ENCODE measurements at places on chromosomes 1 and 21.

GRCh38 chr1:199303035-199303434 lies 664.2 kb downstream of the PTPRC start:
- no peak for DNase-seq

DNA sequence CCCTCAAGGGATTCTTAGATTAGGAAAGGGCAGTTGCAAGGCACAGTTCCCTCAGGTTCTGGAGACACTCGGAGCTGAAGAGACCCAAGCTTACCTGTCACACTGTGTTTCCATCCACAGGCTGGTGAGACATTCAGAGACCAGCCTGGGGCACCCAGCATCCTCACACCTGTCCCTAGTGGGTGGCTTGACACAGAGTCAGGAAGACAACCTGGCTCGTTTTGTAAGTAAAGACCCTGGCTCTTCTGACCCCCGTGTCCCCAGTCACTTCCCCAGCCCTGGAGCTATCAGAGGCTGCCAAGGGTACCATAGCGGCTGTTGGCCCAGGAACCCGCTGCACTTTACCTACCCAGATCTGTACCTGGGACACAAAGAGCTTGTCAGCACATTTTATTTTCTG lies 409.8 kb downstream of the MATN1 start:
- DNase-seq: no peak

GRCh38 chr1:8671306-8671917 lies 146.0 kb downstream of the RERE start:
- no peak for DNase-seq

DNA sequence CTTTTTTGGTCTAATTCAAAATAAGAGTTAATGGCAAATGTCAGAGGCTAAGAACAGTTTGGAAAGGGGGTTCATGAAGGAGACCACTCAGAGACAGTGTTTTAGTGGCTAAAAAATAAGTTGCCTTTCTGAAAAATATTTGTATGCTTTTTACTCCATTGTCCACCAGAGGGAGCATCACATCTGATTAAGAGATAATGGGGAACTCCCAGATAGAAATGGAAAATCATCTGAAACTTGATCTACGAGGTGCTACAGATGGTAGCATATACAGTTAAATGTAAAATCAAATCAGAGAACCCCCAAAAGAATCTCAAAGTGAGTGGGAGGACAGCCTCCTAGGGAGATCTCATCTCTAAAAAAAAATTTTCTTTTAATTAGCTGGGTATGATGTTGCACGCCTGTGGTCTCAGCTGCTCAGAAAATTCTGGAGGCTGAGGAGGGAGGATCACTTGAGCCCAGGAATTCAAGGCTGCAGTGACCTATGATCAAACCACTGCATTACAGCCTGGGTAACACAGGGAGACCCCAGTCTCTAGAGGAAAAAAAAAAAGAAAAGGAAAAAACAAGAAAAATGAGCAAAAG lies 9.7 kb downstream of the SMYD3 start:
- no peak for DNase-seq

DNA sequence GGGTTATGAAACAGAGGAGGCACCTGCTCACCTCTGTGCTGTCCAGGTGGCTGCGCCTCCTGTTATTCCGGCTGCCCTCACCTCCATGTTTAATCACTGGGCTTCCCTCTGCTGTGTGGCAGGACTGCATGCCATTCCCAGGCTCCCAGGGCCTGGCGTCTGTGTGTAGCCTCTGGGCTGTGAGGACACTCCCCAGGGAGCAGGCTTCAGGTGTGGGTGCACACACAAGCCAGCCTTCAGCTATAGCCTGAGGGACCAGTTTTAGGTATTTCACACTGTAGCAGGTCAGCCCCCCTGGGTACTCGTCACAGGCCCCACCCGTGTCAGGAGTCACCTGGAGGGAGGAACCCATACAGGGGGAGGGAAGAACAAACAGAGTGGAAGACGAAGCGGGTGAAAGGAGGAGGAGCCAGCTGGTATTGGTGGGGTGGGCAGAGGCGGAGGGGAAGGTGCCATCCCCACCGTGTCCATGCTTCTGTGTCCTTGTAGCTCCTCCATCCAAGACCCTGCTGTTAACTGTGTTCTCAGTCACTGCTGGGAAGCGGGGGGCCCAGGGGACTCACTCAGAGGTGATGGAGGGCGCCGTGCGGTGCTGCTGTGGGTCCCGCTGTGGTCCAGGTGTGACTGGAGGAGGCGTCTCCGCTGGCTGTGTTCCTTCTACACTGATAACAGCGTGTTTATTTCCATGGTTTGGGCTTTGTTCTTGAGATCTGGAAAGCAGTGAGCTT lies 158.6 kb downstream of the PGBD5 start:
- DNase-seq: no peak

DNA sequence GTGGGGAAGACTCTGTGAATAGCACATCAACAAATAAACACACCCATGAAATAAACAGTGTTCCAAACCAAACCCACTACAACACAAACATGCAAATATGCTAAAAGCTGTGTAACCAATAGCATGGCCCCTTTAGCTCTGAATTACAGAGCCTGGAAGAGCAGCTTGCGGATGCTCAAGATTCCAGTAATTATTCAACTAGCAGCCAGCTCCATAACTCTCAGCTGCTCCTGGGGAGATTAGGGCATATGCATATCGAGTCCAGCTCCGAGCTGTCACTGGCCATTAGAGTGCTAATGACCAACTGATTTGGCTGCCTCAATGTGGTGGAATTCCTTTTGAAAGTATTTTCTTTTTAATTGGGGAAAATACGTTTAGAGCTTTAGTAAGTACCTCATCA lies 207.1 kb downstream of the HHAT start:
- DNase-seq: no peak

DNA sequence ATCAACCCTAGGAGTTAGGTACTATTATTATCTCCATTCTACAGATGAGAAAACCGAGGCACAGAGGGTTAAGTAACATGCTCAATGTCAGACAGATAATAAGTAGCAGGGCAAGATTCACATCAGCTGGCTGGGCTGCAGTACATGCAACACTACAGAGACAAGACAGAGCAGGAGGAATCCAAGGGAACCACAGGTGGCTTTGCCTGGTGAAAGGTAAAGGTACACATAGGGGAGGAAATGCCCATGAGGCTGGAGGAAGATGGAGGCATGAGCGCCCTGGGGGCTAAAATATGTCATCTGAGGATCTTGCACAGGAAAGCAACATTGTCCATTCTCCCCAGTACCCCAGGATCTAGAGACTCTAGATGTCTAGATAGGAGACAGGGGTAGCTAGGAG lies 8.4 kb downstream of the ZBTB21 start:
- DNase-seq: no peak

DNA sequence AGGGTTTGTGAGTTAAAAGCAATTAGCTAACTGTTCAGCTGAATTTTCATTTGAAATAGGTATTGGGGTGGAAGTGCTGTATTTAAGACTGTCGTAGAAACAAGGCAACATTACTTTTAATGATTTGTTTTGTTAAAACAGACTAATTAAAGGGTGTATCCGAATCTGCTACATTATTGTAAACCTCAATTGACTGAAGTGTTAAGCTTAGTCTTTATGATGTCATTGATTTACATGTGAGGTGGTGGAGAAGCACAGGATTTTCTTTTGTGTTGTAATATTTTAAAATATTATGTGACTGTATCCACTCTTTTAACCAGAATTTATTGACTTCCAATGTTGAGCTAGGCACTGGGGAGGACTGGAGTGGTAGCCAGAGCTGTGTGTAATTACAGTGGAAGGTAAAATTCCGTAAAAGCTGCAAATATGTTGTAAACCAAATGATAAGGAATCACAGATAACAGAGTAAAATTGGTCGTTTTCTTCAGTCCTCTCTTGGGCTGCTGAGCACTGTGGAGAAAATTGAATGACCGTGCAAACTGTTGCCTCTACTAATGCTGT lies 1.6 kb downstream of the HOOK1 start:
- no peak for DNase-seq

DNA sequence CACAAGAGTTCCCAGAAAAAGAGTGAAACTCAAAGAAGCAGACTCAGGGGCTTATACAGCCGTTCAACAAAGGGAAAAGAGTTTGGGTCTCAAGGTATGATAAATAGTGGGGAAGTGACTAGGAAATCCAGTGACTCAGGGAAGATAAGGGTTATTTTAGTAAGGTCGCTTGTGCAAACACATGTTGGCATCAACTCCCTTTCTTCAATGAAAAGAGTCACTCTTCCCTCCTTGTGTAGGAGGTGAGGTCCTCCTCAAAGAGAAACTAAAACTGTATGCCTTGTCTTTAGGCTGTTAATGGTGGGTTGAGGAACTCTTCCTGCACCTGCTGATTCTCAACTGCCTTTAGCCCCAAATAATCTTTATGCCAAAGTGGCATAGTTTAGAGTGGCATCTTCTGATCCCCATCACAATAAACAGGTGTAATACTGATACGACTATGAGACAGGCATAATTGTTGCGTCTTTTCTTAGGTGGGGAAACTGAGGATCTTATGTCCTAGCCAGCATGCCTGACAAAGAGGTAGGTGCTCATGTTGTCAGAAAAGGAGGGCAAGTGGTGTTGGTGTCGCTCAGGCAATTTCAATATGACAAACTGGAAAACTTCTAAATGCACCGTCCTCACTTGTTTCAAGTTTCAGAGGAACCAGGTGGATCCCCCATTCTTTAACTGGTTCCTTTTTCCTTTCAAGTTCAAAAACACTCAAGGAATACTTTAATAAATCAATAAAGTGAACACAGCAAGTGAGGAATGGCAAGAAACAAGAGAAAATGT lies 294.1 kb upstream of the RUNX1 start:
- no peak for DNase-seq

GRCh38 chr1:108071601-108072000 lies 106.6 kb upstream of the VAV3 start:
- DNase-seq: no peak

DNA sequence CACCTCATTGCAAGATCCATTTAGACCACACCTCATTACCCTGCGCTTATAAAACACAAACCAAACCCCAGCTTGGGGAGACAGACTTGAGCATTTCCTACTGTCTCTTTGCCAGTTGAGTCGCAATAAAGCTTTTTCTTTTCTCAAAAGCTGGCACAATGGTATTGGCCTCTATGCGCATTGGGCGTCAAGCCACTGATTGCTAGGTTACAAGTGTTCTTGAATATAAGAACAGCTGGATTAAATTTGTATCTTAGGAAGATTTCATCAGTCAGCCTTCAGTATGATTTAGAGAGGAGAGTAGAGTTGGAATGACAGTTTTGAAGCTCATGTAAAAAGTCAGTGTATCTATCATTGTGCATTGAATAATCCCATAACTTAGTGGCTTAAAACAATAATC lies 84.9 kb upstream of the RAB4A start:
- no peak for DNase-seq

DNA sequence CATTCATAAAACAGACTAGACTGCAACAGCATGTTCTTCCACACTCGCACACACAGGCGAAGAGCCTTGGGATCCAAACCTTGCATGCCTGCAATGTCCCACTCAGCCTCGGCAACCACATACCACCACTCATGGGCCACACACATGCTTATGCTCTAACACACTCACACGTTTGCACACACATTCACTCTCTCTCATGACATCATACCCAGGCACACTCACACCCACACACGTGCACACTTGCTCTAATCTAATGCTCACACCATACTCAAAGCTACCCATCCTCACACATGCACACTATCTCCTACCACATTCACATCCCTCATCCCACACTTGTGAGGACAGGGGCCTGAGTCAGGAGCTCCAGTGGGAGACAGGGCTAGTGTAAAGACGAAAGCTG lies 50.3 kb downstream of the GRIK3 start:
- no peak for DNase-seq

- DNase-seq: no peak
Measured at GRCh38 chr1:15975358-15975804, 520 bp downstream of the ZBTB17 start.

All from D721Med (cell line).